Activated naive CD8-positive, alpha-beta T cell treated with anti-CD3 and anti-CD28 coated beads for 36 hours (primary cell): ENCODE measurements at places on chromosomes 11 and 22. TPM values are rescaled to one million over a fixed set of nuclear protein-coding genes. Genes with fewer than 3 reads are reported as not detected.

- no peak for DNase-seq
These were observed 69.5 kb upstream of the SORL1-AS1 start for GRCh38 chr11:121522043-121522941.

- no peak for DNase-seq
These were observed 3.2 kb upstream of the PLA2G6 start for GRCh38 chr22:38184788-38185187.

DNA sequence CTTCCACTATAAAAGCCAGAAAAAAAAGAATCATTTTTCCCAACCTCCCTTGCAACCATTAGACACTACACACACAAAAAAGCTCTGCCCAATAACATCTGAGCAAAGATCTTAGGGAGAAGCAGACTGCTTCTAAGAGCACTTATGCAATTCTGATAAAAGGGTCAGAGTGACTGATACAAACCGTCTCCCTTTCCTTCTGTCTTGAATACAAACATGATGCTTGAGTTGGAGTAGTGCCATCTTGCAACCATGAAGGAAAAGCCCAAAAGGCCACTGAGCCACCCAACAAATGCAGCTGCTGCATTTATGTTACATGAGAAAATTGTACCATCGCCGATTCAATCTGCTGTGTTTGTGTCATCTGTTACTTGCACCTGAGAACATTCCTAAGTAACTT lies 47.6 kb upstream of the EED start:
- no peak for DNase-seq

DNA sequence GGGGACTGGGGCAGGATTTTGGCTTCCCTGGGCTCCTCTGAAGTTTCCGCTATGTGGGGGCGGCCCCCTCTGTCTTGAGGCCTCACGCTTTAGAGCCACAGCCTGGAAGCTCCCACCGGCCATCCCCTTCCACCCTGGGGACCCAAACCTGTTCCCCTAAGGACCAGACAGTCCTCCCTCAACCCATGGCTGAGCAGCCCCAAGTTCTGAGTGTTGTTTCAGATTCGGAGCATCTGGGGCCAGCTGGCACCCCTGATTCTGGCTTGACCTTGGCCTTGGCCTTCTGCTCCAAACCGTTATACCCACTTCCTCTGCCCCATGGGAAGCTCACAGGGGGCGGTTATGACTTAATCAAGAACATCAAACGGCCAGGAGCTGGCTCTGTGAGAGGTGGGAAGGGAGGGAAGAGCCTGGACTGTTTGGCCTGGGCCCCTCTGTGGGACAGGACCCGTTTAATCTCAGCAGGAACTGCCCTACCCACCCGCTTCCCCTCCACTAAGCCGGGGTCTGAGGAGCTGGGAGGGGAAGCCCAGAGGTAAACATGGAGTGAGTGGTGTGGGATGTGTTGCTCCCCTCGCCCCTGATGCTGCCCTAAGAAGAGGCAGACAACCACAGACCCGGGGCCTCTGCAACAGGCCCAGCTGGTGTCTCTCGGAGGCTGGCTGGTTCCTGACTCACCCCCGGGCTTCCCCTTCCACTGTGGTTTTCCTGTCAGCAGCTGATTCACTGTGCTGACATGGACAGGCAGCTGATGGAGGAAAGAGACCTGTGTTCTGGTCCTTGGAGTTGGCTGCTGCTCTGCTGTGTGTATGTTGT lies 3.4 kb downstream of the CD82 start:
- peak; percentile 90 for DNase-seq

GRCh38 chr11:115653076-115653475 lies 148.9 kb upstream of the CADM1 start:
- no peak for DNase-seq

DNA sequence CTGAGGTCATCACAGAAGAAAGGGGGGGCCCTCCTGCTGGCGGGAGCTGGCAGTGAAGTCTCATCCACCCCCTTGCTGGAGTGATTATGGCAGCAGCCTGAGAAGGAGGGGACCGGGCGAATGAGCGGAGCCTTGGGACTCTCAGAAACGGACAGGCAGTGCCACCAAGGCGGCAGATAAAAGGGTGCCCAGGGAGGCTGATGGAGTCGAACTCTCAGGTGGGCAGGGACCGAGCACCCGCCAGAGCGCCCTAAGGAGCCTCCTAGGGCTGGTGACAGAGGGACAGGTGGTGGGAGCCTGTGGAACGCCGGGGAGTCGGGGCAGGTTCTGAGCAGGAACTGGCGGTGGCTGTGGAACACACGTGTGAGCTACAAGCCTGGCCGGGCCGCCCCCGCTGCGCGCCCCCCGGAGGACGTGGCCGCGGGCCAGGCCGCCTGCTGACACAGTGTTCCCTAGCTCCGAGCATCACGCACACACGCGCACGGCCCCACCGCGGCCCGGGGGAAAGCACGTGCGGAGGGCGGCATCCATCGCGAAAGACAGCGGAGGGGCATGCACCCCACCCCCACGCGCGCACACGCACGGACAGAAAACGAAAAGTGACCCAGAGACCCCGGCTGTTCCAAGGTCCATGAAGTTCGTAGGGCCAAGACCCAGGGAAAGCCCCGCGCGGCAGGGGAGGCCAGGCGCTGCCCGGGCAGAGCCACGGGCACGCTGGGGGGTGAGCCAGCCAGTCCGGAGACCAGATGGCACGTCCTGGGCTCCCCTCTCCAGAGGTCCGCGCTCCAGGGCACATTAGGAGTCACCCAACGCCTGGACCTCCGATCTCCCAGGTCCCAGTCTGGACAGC lies 1.0 kb downstream of the VWCE start:
- peak; percentile 84 for DNase-seq

GRCh38 chr11:126755526-126755925 lies 245.0 kb downstream of the KIRREL3 start:
- DNase-seq: no peak

DNA sequence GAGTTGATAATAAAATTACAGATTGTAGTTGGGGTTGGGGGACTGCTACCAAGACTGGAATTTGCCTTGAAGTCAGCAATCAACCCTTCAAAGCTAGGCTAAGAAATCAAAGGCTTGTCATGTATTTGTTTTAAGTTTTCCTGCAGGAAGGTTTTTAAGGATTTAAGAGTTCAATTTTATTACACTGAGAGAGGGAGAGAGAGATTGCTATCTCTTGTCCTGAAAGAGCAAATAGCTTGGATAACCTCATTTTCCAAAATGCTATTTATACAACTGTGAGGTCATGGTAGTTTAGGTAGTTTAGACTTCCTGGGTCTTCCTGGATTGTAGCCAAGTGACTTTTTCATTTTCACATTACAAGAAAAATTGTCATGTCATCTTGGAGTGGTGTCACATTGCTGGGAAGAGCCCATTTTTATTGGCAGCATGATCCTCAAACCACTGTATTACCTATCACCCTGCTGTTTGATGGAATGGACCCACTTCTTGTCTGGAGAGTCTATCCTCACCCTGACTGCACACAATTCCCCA lies 10.1 kb upstream of the PRSS23 start:
- DNase-seq: no peak

DNA sequence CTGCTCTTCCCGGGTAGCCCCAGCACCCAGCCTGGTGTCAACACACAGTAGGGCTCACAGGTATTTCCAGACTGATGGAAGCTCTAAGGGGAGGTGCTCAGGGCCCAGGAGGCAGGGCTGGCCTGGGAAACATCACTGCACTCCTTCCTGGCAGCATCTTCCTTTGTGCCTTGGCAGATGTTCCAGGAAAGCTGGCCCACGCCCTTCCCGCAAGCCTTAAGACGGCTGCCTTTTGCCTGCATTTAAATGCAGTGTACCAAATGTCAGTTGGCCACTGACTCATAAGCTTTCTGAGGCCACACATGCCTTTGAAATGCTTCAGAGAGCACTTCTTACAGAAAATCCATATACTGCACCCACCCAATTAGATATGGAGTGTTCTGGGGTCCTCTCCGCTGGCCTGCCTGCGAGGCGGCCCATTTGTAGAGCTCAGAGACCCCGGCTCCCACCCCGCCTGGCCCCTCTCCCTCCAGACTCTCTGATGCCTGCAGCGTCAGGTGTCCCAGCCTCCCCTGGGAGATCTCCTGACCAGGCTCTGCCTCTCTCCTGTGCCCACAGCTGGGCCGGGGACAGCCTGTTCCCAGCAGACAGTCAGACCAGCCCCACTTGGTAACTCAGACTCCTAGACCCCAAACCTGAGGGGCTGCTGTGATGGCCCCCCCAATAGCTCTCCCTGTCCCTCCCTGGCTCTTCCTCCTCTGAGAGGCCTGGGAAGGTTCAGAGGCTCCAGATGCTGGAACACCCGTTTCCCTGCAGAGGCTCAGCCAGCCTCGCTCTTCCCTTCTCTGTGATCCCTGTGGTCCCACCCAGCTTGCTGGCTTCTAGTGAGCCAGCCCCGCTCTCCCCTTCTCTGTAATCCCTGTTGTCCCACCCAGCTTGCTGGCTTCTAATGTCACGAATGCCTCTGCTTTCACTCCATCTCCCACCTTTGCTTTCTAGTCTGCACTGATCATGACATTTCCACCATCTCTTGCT lies 47.6 kb upstream of the THY1 start:
- DNase-seq: no peak

OOSP2 gene
- total RNA-seq: not detected

MFRP gene
- total RNA-seq: not detected

CATSPER1 gene
- not detected for total RNA-seq

TEX12 gene
- total RNA-seq: 0.25 TPM

ARHGAP20 gene
- 0.08 TPM for total RNA-seq
